Activated T-cell treated with anti-CD3 and anti-CD28 coated beads, Interleukin-2, amount 50 U/mL, for 72 hours (primary cell): ENCODE measurements at places on chromosomes 13 and 19. TPM values are rescaled to one million over a fixed set of nuclear protein-coding genes. Genes with fewer than 3 reads are reported as not detected.

- DNase-seq = no peak
- H3K4me3 ChIP-seq = peak overlapping the region; percentile 41
- H3K4me1 ChIP-seq = peaks cover 37% of the 10 kb centered on the region
- no peaks in the 10 kb centered on the region for H3K27me3 ChIP-seq
- H3K27ac ChIP-seq = no peak overlapping the region
Measured at GRCh38 chr19:44722131-44723121, 23.5 kb downstream of the CEACAM16 start.

- H3K27me3 ChIP-seq = no peaks in the 10 kb centered on the region
- H3K4me1 ChIP-seq = peaks cover 32% of the 10 kb centered on the region
- DNase-seq = no peak
- H3K36me3 ChIP-seq = peaks cover 5% of the 10 kb centered on the region
- peak overlapping the region; percentile 54 for H3K27ac ChIP-seq
Measured at GRCh38 chr19:43438291-43439031, 23.8 kb downstream of the TEX101 start.

- peaks cover 3% of the 10 kb centered on the region for H3K36me3 ChIP-seq
- no peaks in the 10 kb centered on the region for H3K27me3 ChIP-seq
- peaks cover 50% of the 10 kb centered on the region for H3K4me1 ChIP-seq
- no peak overlapping the region for H3K27ac ChIP-seq
- H3K4me3 ChIP-seq = no peak overlapping the region
Measured at GRCh38 chr19:2451138-2451537, 5.6 kb downstream of the LMNB2 start.

- H3K27me3 ChIP-seq = no peaks in the 10 kb centered on the region
- no peaks in the 10 kb centered on the region for H3K4me1 ChIP-seq
- DNase-seq = no peak
- no peak overlapping the region for H3K4me3 ChIP-seq
- peaks cover 2% of the 10 kb centered on the region for H3K36me3 ChIP-seq
Measured at GRCh38 chr13:84399320-84400085, 517.2 kb upstream of the SLITRK1 start.

Gene CCNE1
- total RNA-seq = 39.3 TPM
